ENCODE measurements at places on chromosomes 1 and 21.

- DNase-seq = no peak
Measured at GRCh38 chr1:102089791-102090190, 93.1 kb upstream of the OLFM3 start.

- DNase-seq = no peak
Measured at GRCh38 chr1:40421431-40422384, 28.6 kb upstream of the ZFP69B start.

GRCh38 chr21:32007456-32007855 is 134.6 kb downstream of the HUNK start:
- peak; percentile 28 for DNase-seq

DNA sequence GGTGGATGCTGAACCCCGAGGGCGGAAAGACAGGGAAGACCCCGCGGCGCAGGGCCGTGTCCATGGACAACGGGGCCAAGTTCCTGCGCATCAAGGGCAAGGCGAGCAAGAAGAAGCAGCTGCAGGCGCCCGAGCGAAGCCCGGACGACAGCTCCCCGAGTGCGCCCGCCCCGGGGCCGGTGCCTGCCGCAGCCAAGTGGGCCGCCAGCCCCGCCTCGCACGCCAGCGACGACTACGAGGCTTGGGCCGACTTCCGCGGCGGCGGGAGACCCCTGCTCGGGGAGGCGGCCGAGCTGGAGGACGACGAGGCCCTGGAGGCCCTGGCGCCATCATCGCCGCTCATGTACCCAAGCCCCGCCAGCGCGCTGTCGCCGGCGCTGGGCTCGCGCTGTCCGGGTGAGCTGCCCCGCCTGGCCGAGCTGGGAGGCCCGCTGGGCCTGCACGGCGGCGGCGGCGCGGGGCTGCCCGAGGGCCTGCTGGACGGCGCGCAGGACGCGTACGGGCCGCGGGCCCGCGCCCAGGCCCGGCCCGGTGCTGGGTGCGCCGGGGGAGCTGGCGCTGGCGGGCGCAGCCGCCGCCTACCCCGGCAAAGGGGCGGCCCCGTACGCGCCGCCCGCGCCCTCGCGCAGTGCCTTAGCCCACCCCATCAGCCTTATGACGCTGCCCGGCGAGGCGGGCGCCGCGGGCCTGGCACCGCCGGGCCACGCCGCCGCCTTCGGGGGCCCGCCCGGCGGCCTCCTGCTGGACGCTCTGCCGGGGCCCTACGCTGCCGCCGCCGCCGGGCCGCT is 20.7 kb downstream of the FOXO6 start:
- DNase-seq = no peak

DNA sequence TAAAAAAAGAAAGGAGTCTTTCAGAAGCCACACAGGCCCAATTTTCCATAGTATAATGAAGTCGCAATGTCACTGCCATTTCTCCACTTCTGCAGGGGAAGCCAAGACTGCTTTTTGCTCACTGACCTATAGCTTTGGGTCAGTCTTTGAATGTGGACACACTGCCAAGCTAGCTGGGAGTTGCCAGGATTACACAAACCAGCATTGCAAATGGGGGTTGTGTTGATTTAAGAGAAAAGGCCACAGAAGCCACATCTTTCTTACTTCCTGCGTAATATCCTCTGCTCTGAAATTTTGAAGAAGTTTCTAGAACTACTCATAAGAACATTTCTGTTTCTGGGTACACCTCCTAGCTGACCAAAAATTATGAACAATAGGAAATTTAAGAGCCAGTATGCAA is 45.8 kb upstream of the SAMSN1 start:
- no peak for DNase-seq

DNA sequence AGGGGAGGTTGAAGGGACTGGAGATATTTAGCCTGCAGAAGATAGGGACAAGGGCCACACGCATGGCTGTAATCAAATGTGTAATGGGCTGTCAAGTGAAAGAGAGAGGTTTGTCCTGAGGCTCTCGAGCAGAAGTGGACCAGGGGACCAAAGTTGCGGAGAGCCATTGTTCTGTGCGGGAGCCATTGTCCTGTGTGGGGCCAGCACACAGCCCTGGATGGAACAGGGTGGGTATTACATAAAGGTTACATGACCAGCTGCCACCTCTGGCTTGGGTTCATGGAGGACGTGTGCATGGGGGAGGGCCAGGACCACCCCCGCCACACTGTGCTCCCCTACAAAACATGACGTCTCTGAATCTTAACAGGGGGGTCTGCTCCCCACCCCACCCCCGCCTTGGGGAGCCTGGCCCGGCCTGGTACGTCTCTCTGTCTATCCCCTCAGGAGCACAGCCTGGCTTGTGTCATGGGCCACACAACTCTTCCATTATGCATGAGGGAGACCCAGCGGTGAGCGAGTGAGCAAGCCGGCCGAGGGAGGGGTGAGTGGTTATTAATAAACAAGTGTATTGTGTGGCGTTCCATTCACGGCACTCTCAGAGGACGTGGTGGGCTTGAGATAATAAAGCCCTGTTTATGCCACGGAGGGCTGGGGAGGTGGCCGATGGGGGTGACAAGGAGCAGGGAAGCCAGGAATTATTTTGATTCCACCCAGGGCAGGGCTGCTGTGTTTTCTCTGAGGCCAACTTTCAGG is at the start of gene NFASC:
Gene NFASC, plus strand, starts transcription at position 703 of the 753 bp plus-strand sequence. CDS start 73,454 bp downstream, outside the sequence.
- no peak for DNase-seq

- DNase-seq = peak; percentile 37
Measured at GRCh38 chr1:24108334-24109165, 3.4 kb downstream of the MYOM3 start.

GRCh38 chr21:32173121-32173724 is 105.6 kb downstream of the MIS18A start:
- no peak for DNase-seq

DNA sequence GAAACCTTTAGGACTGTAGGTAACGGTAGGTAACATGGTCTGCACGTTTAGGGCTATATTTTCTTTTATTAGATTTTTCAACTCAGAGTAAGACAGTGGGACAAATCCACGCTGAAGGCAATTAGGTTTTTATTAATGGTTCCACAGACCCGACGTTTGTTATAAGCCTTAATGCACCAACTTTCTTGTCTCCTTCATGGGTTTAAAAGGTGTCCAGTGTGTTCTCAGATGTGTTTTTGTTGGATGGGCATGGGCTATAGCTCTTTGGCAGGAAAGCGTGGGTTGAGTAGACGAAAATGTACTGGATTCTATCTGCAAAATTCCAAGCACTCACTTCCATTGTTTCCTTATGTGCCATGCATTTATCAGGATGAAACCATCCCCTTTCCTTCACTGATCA is 88.0 kb upstream of the SIM2 start:
- no peak for DNase-seq

DNA sequence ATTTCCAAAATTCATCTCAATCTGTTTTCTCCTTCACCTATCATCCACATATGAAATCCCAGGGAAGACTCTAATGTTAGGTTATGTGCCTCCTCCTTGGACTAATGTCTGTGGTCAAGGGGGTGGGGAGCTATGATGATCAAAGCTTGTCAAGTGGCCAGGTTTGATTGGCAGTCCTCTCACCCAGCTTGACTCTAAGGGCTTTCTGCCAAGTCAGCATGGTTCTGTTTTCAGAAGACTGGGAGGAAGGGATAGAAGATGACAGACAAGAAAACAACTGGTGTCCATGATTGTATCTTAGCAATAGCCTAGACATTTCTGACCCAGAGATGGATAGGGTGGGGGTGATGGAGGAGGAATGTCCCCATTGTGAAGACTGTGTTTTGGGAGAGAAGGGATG is 9.1 kb upstream of the THEM5 start:
- no peak for DNase-seq

GRCh38 chr1:166082601-166083000 is 84.2 kb downstream of the FAM78B start:
- no peak for DNase-seq

- no peak for DNase-seq
Measured at GRCh38 chr21:29568020-29568697, 269.4 kb downstream of the BACH1 start.

DNA sequence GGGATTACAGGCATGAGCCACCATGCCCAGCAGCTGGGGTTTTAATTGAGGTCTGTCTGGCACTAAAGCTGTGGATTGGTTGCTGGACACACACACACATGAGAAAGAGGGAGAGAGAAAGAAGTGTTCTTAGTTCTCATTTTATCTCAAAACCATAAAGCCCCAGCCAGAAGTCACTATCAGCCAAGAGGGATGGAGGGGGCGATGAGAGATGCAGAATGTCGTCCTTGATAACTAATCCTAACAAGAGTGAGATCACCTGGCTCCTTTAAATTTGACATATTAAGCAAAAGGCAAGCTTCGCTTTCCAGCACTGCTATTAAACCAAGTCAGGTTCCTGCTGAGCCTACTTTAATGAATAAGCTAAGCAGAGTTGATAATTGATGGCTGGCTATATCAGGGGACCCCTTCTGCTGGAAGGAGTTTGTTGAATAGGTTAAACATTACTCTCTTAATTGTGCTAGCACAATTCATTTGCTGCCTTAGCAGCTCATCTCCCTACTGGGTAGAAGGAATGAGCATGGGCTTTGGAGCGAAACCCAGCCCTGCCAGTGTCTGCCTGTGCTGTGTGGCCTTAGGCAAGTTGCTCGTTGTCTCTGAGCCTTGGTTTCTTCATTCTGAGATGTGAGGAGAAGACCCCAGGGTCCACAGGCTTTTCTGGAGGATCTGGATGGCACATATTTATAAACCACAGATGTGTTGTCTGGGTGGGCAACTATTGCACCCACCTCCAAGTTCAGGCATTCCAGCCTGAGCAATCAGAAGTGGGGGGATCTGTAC is 50.8 kb downstream of the ALPL start:
- no peak for DNase-seq

- peak; percentile 77 for DNase-seq
Measured at GRCh38 chr1:85850238-85850637, 142.0 kb upstream of the ZNHIT6 start.

- DNase-seq = no peak
Measured at GRCh38 chr1:160344936-160345335, 1.8 kb downstream of the NCSTN start.

DNA sequence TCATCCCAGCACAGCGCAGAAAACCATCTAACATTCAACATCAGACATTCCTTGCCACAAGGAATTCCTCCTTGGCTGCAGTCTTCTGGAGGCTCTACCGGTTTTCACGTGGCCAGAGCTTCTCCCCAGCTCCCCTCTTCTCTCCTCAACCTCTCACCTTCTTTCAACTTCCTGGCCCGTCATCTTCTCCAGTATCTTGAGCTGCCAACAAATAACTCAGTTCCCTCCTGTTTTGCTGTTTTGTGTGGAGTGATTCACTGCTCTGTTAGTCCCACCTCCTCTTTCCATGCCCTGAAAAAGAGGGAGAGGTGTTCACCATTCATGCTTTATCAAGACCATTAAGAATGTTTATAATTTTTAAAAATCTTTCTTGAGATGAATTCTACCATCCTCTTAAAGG is 32.6 kb downstream of the PIGM start:
- DNase-seq = no peak

- DNase-seq = no peak
Measured at GRCh38 chr1:240027059-240027462, 64.6 kb upstream of the FMN2 start.

DNA sequence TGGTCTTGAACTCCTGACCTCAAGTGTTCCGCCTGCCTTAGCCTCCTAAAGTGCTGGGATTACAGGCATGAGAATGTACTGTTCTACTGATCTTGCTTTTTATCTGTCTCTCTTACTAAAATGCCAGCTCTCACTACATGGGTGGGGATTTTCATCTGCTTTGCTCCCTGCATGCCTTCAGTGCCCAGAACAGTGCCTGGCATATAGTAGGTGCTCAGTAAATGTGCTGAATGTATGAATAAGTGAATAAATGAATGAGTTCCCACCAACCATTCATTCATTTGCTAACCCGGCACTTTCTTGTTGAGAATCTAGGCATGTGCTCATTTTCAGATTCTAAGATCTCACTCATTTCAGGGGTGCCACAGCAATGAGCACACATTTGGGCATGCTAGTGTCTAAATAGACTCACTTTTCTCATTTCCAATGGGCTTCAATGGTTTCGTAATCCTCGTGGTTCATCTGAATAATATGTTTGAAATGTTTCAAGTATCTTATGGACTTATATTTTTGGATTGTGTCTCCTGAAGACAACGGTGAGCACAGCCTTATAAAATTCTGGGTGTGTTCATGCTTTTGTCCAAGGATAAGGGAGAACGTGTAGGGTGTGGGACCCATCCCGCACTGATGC is 7.6 kb downstream of the DHRS3 start:
- no peak for DNase-seq

- no peak for DNase-seq
Measured at GRCh38 chr1:62364721-62365120, 45.5 kb upstream of the KANK4 start.

DNA sequence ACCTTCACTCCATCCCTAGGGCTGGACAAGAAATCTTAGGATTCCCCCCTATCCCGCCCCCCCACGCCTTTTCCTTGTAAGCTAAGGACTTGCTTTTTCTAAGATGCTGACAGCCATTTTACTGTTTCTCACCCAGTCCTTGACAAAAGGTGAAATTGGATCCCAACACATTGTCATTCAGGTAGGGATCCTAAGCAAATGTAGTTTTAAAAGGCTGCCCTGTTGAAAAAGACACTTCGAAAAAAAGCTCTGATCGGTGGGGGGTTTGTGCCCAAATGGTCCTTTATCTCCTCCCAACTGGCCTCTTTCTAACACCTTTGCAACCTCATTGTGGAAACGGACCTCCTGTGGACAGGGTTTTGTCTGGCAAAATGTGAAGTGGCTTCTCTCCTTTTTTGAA is 2.9 kb downstream of the CACHD1 start:
- DNase-seq = no peak

GRCh38 chr1:28392027-28392652 is 22.6 kb downstream of the PHACTR4 start:
- DNase-seq = peak; percentile 81

DNA sequence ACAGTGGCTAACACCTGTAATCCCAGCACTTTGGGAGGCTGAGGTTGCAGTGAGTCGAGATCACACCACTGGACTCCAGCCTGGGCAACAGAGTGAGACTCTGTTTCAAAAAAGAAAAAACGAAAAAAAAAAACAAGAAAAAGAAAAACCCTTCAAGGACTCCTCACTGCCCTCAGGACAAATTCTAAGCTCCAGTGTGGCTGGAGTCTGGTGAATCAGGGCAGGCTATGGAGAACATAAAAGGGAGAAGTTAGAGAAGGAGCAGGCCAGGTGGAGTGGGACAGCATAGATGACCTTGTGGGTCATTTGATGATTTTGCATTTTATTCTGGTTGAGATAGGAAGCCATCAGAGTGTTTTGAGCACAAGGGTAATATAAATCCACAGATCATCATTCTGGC is 12.5 kb upstream of the UAP1 start:
- DNase-seq = no peak

- DNase-seq = no peak
Measured at GRCh38 chr1:151371370-151372057, 991 bp downstream of the SELENBP1 start.

- DNase-seq = no peak
Measured at GRCh38 chr1:207579436-207579799, 65.5 kb upstream of the CR1L start.

DNA sequence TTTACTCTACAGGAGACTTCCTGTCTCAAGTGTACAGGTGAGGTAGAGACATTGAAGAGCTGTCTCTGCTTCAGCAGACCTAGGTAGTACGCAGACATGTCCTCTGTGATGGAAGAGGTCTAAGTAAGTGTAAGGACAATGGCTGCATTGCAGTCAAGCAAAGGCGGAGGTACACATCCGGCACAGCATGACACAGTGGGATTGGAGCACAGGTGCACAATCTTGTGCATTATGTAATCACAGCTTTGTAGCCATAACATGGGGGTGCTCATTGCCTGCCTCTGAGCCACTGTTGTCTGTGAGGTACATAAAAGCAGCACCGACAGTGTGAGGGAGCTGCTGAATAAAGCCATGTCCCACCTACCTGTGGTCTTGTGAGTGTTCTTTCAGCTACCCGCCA is 66.4 kb upstream of the CCDC190 start:
- DNase-seq = no peak

- DNase-seq = no peak
Measured at GRCh38 chr1:160117709-160118183, 2.2 kb downstream of the ATP1A2 start.

Data from AG04449 (cell line).